ENCODE measurements at places on chromosomes 13 and 19. TPM values are rescaled to one million over a fixed set of nuclear protein-coding genes. Genes with fewer than 3 reads are reported as not detected.

- no peak for DNase-seq
Observed at GRCh38 chr19:2142173-2142829, 9.1 kb downstream of the AP3D1 start.

GRCh38 chr19:44692379-44692721, 6.6 kb upstream of the CEACAM16 start:
- DNase-seq = no peak

- DNase-seq = no peak
Observed at GRCh38 chr13:106095919-106096318, 439.5 kb downstream of the EFNB2 start.

- DNase-seq = no peak
Observed at GRCh38 chr19:799076-799881, 2.0 kb downstream of the PTBP1 start.

IRGC gene
- not detected for total RNA-seq

MISP3 gene
- total RNA-seq = 0.45 TPM

GIPR gene
- 2.3 TPM for total RNA-seq

Data from activated naive CD4-positive, alpha-beta T cell treated with anti-CD3 and anti-CD28 coated beads for 36 hours (primary cell).